Progenitor cell of endocrine pancreas (in vitro differentiated cells): ENCODE measurements at places on chromosomes 4 and X.

DNA sequence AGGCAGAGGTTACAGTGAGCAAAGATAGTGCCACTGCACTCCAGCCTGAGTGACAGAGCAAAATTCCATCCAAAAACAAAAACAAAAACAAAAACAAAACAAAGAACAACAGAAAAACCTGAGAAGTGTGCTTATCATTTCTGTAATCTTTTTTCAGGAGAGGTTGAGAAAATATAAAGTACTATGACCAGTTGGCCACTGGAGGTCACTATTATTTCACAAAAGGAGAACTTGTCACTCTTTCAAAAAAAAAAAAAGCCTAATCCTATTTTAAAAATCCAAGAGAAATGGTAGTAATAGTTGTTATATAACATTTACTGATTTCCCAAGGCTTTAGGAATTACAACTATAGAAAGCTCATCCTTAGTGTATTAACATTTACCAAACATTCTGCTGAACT lies 24.9 kb upstream of the RNF150 start:
- no peak for DNase-seq

DNA sequence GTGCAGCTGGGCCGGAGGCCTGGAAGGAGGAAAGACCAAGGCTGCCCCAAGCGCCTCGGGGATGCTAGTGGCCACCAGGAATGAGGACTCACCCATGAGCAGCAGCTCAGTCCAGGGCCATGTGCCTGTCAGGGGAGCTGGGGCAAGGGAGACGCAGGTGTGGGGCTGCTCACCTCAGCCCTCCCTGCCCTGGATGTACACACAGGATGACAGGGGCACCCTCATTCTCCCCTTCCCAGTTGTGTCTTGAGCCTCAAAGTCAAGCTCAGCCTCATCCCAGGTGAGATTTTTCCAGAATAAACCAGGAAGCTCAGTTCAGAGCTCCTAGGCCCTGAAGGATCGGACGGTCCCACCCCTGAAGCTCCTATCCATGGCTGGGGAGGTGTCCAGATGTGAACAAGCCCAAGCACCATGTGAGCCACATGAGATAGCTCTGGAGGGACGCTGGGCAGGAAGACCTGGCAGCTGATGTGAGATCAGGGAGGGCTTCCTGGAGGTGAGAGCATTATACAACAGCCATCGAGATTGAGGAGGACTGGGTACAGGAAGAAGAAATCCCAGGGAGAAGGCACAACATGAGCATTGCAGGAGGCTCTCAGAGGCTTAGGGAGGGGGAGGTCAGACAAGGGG lies 23.0 kb downstream of the HTRA3 start:
- DNase-seq = no peak

GRCh38 chr4:189001283-189001970 lies 862.2 kb downstream of the TRIML1 start:
- no peak for DNase-seq

DNA sequence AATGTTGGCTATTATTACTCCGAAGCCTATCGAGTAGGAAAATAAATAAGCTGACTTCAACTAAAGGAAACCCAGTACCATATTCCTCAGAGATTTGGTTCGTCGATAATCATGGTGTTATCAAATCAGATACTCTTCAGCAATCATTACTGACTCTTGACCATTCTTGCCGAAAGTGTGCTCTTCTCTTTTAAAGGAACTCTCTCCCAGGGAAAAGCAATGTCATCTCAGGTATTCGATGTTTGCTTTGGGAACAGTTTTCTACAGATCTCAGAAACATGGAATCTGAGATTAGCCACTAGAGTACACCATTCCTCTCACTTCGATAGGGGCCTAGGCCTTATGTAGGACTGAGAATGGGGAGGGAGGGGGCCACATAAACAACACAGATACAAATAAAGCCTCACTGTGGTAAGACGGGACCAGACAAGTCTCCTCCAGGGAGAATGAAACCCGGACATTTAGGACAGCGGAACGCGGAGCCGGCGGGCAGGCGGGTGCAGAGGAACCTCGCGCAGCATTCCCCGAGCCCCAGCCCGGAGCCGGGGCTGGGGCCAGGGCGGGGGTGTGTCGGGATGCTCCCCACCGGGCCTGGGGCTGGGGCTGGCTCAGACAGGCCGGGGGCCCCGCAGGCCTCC lies 581 bp downstream of the DNAJB14 start:
- DNase-seq = peak; percentile 31

GRCh38 chr4:41430792-41431191 lies 107.2 kb upstream of the LIMCH1 start:
- no peak for DNase-seq

DNA sequence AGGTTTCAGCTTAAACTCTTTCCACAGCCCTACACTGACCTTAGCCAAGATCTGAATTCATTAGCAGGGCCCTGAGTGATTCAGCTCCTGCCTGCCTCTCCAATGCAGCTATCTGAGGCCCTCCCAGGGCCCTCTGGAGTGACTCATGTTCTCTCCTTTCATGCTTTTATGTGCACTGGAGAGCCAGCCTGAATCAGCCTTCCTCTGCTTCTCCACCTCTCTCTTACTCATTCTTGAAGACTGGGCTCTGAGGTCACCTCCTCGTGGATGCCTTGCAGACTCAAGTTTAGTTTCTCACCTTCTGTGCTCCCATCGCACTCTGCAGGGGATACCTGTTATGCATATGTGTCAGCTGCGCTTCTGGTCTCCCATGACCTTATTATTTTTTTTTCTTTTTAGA lies 3.1 kb upstream of the OCIAD2 start:
- no peak for DNase-seq
